ENCODE measurements at places on chromosomes 4 and X.

DNA sequence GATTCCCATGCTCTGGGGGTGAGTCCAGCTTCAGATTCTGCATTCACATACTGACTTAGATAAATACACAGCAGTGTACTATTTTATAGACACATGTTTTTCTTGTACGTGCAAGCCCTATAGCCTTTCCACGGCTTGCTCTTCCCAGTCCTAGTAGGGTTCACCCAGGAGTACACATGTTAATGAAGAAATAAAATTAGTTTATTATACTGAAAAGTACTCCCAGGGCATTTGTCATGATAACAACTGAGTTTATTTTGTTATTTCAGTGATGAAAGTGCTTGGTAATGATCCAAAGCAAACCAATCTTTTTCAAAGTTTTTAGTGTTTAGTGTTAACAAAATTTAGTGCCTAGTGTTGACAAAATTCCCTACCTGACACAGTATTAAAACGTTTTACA, 21.3 kb downstream of the MAPK10 start:
- no peak for DNase-seq

- DNase-seq: no peak
These were observed 285.0 kb downstream of the STIM2 start for GRCh38 chr4:27145597-27145996.

- DNase-seq: no peak
These were observed 1.5 kb upstream of the NR3C2 start for GRCh38 chr4:148443512-148444295.

DNA sequence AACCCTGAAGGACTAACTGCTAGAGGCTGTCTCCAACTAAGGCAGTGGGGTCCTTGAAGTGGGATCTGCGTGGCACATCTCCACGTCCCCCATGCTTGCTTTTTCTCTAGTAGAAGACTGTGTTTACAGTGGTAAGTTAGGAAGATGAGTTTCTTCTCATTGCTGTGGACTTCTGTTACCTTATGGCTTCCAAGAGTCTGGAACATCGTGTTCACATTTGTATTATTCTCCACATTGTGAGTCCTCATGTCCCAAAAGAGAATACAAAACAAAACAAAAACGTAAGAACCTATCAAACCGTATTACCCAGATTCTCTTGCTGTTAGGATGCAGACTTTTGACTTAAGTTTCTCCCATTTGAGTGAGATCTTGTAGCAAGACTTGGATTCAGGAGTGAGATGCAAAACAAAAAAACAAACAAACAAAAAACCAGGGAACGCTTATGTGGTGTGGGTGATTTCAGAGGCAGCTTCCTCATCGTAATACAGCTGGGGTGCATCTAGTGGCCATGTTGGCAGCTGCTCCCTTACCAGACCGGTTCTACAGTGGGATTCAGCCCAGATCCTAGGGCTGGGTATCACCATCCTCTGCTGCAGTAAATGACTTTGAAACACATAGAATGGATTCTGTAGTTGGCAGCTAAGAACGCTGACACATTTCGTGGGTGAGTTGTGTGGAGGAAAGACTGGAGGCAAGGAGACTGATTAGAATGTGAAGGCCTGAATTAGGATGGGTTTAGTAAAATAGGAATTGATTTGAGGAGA, 41.3 kb downstream of the TMEM131L start:
- no peak for DNase-seq

- peak; percentile 54 for DNase-seq
These were observed 61.4 kb upstream of the TRIM2 start for GRCh38 chr4:153142700-153143438.

DNA sequence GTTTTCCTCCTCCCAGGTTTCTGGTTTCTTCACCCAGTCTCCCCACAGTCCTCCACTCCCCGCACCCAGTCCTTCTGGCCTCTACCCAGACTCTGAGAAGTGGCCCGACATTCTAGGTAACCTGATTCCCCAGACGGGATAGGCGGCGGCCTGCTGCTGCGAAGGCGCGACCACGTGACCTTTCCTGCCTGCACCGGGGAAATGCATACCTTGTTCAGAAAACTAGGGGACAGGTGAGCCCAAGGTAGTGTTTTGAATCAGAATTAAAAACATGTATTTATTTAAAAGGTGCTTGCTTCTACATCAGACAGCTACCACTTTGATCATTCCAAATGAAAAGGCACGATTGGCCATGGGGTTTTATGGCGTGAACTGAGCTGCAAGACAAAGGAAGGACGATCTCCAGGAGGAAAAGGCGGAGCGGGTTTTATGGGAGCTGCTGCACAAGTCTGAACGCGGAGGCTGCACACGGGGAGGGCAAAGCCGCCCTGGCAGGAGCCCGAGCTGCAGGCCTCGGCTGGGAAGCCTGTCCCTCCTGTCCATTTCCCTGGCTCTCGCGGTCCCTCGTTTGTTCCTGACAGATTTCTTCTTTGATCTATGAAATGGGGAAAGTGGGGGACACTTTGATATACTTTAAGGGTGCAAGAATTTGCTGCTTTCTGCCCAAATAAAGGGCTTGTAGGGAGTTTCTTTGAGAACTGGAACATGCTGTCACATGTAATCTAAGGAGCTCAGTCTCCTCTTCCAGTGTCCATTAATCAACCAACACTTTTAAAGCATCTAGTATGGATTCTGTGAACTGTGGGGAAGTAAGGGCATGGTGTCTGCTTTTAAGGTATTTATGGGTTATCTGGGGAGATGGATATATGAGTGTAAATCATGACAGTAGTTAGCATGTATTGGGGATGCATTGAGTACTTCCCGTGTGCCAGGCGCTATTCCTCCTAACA, 150.9 kb downstream of the SPRY1 start:
- DNase-seq: peak; percentile 53

DNA sequence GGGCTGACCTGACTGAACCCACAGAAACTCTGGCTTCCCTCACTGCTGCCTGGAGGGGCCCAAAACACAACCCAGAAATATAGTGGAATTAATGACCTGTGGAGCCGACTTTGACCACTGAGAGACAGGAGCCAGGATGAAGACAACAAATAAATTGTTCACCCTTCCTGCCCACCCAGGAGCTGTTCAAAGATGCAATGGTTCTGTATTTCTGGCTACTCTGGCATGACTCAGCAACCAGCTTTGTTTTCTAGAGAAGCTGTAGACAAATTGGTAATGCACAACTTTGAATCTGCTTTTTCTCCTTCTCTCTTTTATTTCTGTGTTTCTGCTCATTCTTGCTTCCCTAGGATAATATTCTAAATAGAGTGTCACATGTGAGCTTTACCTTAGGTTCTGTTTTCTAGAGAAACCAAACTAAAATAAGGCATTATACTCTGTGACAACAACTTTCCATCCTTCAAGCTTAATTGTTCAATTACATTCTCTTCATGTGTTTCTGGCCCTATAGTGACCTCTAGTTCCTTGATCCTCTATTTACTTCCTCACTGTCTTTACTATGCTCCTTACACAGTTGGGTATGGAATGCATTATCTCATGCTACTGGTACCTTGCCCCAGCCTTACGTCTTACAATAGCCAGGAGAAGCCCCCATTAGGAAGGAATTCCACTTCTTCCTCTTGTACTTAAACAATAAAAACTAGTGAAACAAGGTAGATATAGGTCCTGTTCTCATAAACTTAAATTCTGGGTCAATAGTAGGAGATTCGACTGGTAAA, 6.5 kb upstream of the PRKG2 start:
- DNase-seq: no peak

DNA sequence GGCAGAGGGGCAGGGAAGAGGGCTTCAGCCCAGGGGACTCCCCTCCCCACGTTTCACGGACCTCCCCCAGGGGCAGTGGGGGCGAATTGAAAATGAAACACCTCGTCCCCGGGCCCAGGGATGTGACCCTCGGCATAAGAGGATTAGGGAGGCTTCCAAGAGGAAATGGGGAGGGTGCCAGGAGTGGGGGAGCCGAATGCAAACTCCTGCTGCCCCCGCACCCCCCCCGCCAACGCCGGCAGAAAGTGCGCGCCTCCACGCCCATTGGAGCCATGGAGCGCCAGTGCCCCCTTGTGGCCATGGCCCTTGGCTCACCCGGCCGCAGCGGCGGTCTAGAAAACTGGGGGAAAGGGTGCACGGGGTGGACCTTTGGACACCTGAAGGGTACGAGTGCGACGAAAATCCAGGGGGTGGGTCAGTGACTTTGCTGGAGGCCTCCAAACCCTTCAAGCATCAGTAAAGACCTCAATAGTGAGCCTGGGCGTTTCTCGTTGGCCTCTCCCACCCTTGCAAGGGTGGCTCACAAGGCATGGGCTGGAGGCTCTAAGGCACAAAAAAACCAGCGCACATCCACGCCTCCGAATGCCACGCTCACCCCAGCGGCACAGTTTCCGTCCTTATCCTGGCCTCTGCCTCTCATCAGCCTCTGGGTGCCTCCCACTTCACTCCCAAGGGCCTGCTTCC, 120.8 kb upstream of the PJA1 start:
- DNase-seq: no peak

- DNase-seq: no peak
These were observed 772.3 kb downstream of the FAT4 start for GRCh38 chr4:126087101-126087500.

Measured in renal cortex interstitium (tissue), 15 donors.